ENCODE measurements at places on chromosomes 7 and 10.

DNA sequence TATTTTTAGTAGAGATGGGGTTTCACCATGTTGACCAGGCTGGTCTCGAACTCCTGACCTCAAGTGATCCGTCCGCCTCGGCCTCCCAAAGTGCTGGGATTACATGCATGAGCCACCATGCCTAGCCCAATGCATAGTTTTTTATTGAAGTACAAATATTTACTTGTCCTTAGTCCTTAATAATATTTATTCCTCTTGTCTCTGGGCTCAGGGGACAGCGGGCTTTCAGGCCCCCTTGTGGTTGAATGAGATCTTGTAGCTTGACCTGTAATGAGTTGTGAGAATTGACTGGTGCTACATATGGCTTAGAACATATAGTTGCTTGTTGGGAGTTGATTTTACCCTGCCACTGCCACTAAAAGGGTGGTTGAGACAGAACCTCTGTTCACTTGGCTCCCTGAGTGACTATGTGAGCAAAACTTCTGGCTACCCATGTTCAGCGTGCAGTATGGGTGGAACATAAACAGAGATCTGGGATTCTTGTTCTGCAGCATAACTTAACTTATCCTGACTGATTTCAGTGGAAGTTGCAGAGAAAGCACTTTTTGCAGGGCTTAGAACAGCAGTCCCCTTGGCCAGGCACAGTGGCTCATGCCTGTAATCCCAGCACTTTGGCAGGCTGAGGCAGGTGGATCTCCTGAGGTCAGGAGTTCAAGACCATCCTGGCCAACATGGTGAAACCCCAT lies 14.9 kb downstream of the CCL26 start:
- DNase-seq = no peak

- no peak for DNase-seq
Observed at GRCh38 chr7:52917982-52918578, 117.4 kb upstream of the POM121L12 start.

GRCh38 chr7:54858008-54858692 lies 99.1 kb upstream of the SEC61G start:
- no peak for DNase-seq

DNA sequence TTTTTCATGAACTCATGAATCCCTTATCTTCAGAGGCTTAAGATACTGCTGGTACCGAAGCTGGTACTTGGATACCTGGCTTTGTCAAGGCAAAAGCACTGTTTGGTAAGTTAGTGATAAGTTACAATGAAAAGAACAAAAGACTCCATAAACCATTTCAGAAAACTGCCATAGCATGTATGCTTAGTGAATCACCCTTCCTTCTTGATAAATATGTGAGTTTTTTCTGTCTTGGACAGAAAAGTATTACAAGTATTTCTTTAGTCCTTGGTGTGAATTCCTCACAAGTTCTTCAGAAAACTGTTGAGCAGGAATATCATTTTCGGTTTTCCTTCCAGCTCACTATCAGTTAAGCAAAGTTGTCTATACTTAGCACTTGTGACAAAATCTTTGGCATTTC lies 25.6 kb downstream of the PUS7 start:
- no peak for DNase-seq
